Calu3 (cell line): ENCODE measurements at places on chromosomes 6 and 20. TPM values are rescaled to one million over a fixed set of nuclear protein-coding genes. Genes with fewer than 3 reads are reported as not detected.

GRCh38 chr6:108951351-108951953 lies 103.2 kb downstream of the ARMC2 start:
- no peak for DNase-seq

DNA sequence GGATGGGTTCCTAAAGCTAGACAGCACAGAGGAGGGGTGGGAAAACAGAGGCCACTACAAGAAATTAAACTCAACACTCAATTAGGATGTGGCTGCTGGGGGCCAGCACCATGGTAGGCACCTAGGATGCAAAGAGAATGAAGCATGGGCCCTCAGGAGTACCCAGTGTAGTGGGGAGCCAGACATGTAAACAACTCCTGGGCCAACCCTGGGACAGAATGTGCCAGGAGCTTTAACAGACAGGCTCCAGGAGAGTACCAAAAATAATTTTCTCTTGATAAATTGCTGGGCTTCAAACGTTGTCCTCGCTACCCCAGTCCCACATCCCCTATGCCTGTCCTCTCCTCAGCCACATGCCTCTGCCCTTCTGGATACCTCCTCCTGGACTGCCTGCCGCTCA lies 1.7 kb downstream of the TMEM151B start:
- DNase-seq, result no peak

- DNase-seq, result peak; percentile 81
Measured at GRCh38 chr6:151763938-151764680, 43.4 kb upstream of the ESR1 start.

DNA sequence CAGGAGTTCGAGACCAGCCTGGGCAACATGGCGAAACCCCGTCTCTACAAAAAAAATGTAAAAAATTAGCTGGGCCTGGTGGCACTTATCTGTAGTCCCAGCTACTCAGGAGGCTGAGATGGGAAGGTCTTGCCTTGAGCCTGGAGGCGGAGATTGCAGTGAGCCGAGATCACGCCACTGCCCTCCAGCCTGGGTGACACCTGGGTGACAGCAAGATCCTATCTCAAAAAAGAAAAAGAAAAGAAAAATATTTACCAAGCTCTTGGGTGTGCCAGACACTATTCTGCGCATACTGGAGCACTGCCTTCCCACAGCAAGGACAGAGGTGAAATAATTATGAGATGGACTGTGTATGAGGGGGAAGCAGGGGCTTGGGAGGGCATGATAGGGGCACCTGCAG lies 19.6 kb downstream of the POFUT1 start:
- DNase-seq, result no peak

DNA sequence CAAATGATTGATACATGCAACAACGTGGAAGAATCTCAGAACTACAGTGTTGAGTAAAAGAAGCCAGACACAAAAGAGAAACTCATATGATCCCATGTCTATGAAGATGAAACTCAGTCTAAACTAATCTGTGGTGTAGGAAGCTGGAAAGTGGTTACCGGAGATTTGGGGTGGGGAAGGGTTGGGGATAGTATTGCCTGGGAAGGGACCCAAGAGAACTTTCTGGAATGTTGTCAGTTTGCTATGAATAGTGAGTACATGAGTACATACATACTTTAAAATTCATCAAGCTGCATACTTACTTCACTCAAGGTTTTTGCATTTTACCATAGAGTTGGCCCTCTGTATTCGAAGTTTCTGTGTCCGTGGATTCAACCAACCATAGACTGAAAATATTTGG lies 106.0 kb downstream of the SAMD5 start:
- no peak for DNase-seq

DNA sequence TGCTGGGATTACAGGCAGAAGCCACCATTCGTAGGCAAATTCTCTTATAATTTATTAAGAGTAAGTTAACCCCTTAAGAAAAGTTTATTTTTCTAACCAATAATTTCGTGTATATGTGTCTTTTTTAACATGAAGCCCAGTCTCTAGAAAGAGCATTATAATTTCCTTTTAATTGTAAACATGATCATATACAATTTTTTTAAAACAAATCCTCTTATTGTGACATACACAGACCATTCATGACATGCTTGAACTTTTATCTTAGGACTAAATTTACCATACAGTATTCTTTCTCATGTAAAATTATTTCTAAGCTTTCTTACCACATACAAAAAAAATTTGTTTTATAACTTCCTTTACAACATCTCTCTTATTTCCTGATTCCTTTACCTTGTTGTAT lies 6.7 kb downstream of the ACOT13 start:
- DNase-seq, result no peak

GRCh38 chr20:61886721-61887595 lies 178.7 kb downstream of the TAF4 start:
- DNase-seq, result peak; percentile 64

DNA sequence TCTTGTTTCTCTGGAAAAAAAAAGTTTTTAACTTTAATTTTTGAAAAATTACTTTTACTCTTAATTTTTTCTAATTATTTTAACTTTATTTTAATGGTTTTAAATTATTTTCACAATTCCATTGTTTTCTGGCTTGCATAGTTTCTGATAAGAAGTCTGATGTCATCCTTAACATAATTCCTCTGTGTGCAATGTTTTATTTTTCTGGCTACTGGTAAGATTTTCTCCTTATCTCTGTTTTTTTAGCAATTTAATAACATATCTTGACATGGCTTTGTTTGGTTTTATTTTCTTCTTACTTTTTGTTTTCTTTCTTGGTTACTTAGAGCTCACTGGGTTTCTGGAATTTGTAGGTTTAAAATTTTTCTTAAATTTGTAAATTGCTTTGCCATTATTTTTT lies 114.8 kb downstream of the TBXT start:
- no peak for DNase-seq

DNA sequence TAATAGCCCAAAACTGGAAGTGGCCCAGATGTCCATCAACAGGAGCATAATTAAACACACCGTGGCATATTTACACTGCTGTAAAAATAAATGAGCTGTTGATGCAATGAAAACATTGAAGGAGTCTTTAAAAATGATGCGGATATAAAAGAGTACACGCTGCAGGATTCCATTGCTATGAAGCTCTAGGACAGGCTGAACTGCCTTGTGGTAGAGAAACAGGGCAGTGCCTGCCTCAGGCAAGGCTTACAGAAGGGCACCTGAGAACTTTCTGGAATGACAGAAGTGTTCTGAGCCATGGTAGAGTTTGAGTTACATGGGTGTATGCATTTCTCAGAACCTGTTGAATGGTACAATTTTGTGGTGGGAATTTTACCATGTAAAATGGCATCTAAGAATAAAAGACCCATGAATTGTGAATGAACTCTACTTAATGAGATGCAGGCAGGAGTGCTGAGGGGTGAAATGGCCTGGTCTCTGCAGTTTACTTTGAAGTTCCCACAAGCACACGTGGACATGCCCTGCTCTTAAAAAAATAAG lies 45.3 kb upstream of the RIN2 start:
- DNase-seq, result no peak

GRCh38 chr6:81086991-81087390 lies 665.5 kb downstream of the TENT5A start:
- DNase-seq, result no peak

GRCh38 chr6:152598901-152599537 lies 38.1 kb downstream of the SYNE1 start:
- no peak for DNase-seq

DNA sequence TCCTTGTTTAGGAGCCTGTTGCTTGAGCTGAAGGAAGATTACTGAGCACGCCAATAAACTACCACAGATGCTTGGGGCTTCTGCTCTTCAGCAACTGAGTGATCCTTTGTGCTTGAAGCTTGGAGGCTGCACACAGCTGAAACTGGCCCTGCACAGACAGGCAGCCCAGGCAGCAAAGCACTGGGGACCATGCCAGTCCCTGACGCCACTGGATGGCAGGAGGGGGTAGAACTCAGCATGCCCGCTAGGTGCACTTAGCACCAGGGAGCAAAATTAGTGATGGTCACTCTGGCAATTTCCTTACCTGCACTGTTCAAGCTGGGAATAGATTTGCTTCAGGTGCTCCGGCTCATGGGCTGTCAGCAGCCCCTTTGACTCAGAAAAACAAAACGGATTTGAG lies 91.5 kb downstream of the FAM50B start:
- DNase-seq, result no peak

Gene ZNF311
- total RNA-seq, result 1.4 and 2.2 TPM in 2 replicates

Gene MYL9
- 7.8 and 10.3 TPM in 2 replicates for total RNA-seq

Gene SLC17A2
- total RNA-seq, result not detected in 2 replicates

Gene CRISP2
- total RNA-seq, result not detected in 2 replicates

Gene DYNLT1
- 156 and 167 TPM in 2 replicates for total RNA-seq

Gene MEI4
- total RNA-seq, result 0.07 and 0.09 TPM in 2 replicates

Gene HTR1E
- total RNA-seq, result not detected in 2 replicates

Gene MEP1A
- not detected in 2 replicates for total RNA-seq

Gene GRIK2
- 3.3 and 3.7 TPM in 2 replicates for total RNA-seq

Gene TGM6
- not detected in 2 replicates for total RNA-seq

Gene TRIM10
- 1.8 and 2.7 TPM in 2 replicates for total RNA-seq

Gene GPSM3
- 6.2 and 6.3 TPM in 2 replicates for total RNA-seq

Gene CST7
- not detected in 2 replicates for total RNA-seq
